ENCODE measurements at places on chromosomes 12 and 14.

- DNase-seq: no peak
Observed at GRCh38 chr12:75964150-75964549, 67.4 kb downstream of the PHLDA1 start.

DNA sequence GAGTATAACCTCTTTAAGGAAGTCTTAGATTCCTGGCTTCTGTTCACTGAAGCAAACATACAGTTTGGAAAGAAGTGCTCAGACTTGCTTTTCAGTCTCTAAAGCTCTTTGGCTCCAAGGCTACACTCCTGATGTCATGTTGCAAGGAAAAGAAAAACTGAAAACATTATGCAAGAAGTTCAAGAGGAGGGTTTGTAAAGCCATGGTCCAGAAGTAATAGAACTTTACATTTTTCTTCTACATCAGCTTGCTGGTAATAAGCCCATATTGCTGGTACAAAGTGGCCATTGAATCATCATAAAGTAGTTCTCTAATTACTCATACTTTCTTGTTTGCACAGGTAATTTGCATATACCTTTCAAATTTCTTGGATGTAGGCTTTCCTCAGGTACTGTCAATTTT, 83.6 kb downstream of the BBS10 start:
- DNase-seq: no peak

GRCh38 chr14:35337269-35338255, 45.4 kb downstream of the PSMA6 start:
- DNase-seq: no peak

DNA sequence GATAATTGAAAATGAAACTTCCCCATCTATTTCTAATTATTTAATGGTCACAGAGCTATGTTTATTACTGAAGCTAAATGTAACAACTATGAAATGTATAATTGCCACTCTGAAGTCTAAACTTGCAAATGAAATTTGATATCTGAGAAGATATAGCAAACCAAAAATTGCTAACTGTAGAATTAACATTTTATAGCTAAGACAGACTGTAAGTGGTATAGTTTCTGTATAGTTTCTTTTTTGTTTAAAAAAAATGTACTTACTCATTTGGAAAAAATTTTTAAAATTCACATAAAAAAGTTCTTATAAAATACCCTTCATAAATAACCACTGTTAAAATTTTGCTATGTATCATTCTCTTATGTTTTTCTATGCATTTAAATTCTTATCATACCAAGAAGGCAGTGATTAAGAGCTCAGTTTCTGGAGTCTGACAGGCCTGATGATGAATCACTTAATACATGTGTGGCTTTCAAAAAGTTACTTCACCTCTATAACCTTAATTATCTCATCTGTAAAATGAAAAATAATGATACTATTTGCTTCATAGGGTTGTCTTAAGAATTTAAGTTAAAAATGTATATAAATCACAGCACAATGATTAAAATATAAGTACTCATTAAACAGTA, 214.7 kb upstream of the GARIN2 start:
- DNase-seq: no peak

- DNase-seq: no peak
Observed at GRCh38 chr12:112167031-112167461, 41.7 kb downstream of the TRAFD1 start.

DNA sequence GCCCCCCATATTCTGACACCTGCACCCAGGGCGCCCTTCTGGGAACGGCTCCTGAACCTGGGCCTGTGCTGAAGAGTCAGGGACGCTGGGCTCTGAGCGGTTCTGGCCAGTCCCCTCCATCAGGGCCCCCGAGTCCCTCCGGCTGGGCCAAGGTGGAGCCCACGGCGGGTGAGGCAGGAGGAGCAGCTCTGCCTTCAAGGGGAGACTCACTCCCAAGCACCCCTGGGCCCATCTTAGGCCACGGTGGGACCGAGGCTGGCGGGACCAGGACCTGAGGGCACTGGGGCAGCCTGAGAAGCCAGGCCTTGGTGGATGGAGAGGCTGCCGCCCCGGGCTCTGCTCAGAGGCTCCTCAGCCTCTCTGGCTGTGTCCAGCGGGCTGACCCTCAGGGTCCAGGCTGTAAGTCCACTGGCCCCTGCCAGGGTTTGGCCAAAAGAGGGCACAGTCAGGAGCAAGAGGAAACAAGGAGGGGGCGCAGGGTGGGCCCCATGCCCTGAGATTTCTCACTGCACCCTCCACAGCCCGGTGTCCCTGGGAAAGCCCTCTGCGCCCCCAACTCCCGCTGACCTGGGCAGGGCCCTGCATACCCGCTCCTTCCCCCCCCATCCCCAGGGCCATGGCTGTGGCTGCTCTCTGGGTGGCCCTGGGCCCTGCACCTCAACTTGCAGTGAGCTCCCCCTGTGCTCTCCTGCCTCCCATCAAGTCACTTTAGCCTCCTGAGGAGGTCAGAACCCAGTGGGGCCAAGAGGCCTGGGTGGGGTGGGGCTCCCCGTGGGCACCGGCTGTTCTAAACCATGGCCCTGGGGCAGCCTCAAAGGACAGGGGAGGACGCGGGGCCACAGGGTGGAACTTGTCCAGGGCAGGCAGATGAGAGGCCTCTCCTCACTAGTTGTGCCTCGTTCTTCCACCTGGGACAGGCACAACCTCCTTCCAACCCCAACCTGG, 266.4 kb upstream of the SFSWAP start:
- DNase-seq: no peak

GRCh38 chr12:32117316-32117715, 10.7 kb downstream of the BICD1 start:
- no peak for DNase-seq

GRCh38 chr14:95489214-95490137, 27.0 kb downstream of the SYNE3 start:
- no peak for DNase-seq

GRCh38 chr12:76449993-76450392, 101.8 kb upstream of the BBS10 start:
- no peak for DNase-seq

DNA sequence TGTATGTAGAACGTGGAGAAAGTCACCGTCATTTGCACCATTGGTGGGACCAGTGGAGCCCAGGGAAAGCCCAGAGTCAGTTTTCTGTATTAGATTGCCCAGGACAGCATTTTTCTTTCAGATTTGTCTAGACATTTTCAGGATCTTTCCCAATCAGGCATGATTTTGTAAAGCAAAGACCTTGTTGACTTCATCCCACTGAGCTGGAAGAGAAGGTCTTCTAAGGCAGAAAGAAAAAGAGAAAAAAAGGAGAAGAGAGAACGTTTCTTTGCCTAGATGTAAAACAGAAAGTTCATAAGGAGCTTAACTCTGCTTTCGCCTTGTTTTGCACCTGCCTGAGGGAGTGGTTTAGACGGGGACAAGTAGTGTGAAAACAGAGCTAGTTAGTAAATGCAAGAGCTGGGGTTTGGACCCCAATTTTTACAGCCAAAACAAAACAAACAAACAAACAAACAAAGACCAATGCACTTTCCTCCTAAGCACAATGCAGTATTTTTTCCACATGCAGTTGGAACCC, 273.1 kb downstream of the ZFP36L1 start:
- no peak for DNase-seq

- DNase-seq: no peak
Observed at GRCh38 chr14:79293482-79294177, 917.7 kb downstream of the DIO2 start.

GRCh38 chr14:54374117-54374884, 22.5 kb upstream of the CDKN3 start:
- DNase-seq: no peak

DNA sequence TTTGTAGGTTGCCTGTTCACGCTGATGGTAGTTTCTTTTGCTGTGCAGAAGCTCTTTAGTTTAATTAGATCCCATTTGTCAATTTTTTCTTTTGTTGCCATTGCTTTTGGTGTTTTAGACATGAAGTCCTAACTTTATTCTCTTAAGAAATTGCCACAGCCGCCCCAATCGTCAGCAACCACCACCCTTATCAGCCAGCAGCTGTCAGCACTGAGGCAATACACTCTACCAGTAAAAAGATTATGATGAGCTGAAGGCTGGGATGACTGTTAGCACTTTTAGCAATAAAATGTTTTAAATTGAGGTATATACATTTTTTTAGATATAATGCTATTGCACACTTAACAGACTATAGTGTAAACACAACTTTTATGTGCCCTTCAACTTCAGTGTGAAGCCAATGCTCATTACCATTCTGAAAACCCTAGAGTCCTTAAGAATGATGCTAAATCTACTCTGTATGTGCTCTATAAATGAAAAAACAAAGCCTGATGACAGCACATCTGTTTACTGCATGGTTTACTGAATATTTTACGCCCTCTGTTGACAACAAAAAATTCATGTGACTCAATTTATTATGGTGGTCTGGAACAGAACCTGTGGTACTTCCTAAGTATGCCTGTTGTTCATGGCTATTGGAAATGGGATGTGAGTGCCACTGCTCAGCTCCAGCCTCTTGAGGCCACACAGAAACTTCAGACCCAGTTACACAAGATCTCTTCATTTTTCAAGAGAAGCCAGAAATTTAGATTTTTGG, 197.4 kb downstream of the DUSP6 start:
- DNase-seq: no peak

DNA sequence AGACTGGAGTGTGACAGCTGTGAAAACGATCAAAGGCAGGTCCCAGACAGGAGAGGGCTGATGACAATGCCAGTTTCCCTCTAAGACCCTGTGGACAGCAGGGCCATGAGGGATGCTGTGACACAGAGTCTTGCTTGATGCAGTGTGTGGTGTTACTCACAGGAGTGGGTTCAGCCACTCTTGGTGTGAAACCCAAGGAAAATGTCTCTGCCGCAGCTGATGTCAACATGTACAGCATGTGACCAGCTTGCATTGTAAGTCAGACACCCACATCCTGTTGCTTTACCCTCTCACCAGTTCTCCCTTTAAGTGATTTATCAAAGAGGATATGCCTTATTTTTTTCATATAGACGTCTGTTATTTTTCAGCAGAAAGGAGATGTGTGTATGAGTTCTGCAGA, 268.6 kb downstream of the BTG1 start:
- DNase-seq: peak; percentile 92

- no peak for DNase-seq
Observed at GRCh38 chr12:113072136-113072535, 15.6 kb downstream of the DTX1 start.

- DNase-seq: no peak
Observed at GRCh38 chr12:49346659-49347310, at the start of gene DNAJC22. Gene DNAJC22 (plus strand): TSS chr12:49346888. CDS start chr12:49348873, 1,985 bp downstream.

- DNase-seq: peak; percentile 45
Observed at GRCh38 chr12:50222275-50222783, 55.2 kb upstream of the CERS5 start.

- DNase-seq: no peak
Observed at GRCh38 chr12:95896846-95897245, 38.1 kb downstream of the SNRPF start.

DNA sequence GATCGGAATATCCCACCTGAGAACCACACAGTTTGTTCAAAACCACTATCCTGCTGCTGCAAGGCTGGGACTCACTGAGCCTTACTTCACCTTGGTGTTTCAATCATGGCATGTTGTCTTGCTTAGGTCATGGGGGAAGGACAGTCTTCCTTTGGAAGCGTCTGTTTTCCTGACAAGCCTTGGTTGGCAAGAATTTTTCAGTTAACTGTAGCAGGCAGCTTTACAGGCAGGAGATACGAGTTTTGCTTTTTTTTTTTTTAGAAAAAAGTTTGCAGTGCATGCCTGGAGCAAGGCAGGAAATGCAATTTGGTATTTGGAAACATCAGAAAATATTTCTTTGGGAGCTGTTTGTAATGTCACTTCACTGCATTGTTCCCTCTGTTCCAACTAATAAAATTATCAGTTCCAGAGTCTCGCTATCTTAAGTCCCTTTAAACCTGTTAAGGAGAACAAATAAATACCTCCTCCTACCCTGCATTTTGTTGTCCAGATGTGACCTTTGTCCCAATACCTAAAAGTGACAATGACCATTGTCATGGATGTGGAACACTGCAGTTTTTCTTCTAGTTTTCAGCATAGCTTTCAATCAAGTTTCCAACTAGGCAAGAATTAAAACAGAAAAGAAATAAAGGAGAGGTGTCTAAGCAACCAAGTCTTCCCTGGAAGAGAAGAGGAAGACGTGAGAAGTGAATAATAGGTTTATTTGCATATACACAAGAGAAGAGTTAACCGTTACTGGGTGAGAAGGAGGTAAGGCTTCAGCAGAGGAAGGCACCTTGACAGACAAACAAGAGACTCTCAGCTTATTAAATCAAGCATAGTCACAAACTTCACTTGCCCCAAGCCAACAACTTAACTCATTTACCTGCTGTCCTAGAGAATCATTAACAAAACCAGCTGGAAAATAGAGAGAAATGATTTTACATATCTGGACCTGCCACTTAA, 71.4 kb upstream of the ACTN1 start:
- no peak for DNase-seq

GRCh38 chr14:74893614-74894091, 11.9 kb downstream of the DLST start:
- DNase-seq: no peak

- DNase-seq: no peak
Observed at GRCh38 chr14:103519837-103520212, 2.8 kb downstream of the CKB start.

DNA sequence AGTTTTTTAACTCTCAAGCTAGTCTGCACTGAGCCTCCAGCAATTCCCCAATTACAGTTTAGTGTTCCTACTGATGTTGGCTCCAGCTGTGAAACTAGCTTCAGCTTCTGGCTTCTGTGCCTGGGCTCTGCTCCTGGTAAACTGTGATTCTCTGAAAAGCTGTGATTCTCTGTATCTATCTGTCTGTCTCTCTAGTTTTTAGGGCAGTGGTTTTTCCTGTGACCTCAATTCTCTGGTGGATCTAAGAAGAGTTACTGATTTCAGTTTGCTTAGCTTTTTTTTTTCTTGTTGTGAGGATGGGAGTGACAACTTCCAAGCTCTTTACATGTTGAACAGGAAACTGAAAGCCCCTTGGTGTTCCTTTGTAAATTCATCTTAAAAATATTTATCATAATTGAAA, 3.8 kb upstream of the HIF1A start:
- no peak for DNase-seq

- DNase-seq: no peak
Observed at GRCh38 chr14:42490536-42490935, 883.9 kb downstream of the LRFN5 start.

GRCh38 chr12:1916371-1917171, 1.9 kb downstream of the CACNA2D4 start:
- no peak for DNase-seq

DNA sequence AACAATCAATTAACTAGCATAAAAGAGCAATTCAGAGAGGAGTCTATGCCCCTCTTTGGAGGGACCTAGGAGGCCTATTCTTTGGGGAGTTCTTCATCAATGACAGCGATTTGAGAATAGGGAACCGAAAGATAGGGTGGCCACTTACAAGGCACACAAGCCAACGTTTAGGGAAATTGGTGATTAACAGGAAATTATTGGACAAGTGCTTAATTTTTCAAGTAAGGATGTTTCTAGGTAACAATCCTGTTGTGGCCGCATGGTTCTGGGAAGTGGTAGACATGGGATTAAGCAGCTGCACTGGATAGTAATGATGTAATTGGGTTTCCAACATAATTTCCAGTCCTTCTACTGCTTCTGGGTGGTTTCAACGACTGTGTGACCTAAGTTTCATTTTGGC, 83.2 kb downstream of the HMGA2 start:
- DNase-seq: no peak

DNA sequence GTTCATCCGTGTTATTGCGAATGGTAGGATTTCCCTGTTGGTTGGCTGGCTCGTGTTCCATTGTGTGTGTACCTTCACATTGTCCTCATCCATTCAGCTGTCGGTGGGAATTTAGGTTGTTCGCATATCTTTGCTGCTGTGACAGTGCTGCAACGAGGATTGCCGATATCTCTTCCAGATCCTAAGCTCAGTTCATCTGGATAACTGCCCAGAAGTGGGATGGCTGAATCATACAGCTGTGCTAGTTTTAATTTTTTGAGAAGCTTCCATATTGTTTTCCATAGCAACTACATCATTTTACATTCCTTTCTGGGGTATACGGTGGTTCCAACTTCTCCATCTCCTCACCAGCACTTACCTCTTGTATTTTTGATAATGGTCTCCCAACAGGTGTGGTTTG, 292.8 kb upstream of the SFSWAP start:
- no peak for DNase-seq

Measured in CD4-positive, alpha-beta T cell treated with Interleukin-1 beta for 1 hour (primary cell).